ENCODE measurements at places on chromosomes 7 and 10. TPM values are rescaled to one million over a fixed set of nuclear protein-coding genes. Genes with fewer than 3 reads are reported as not detected.

CALHM3 gene
- total RNA-seq, result not detected

- H3K4me1 ChIP-seq, result peaks cover 57% of the 10 kb centered on the region
- H3K27ac ChIP-seq, result no peak overlapping the region
- H3K27me3 ChIP-seq, result no peaks in the 10 kb centered on the region
- peaks cover 1% of the 10 kb centered on the region for H3K36me3 ChIP-seq
Measured at GRCh38 chr10:26807532-26807931, 53.2 kb downstream of the ABI1 start.

DNA sequence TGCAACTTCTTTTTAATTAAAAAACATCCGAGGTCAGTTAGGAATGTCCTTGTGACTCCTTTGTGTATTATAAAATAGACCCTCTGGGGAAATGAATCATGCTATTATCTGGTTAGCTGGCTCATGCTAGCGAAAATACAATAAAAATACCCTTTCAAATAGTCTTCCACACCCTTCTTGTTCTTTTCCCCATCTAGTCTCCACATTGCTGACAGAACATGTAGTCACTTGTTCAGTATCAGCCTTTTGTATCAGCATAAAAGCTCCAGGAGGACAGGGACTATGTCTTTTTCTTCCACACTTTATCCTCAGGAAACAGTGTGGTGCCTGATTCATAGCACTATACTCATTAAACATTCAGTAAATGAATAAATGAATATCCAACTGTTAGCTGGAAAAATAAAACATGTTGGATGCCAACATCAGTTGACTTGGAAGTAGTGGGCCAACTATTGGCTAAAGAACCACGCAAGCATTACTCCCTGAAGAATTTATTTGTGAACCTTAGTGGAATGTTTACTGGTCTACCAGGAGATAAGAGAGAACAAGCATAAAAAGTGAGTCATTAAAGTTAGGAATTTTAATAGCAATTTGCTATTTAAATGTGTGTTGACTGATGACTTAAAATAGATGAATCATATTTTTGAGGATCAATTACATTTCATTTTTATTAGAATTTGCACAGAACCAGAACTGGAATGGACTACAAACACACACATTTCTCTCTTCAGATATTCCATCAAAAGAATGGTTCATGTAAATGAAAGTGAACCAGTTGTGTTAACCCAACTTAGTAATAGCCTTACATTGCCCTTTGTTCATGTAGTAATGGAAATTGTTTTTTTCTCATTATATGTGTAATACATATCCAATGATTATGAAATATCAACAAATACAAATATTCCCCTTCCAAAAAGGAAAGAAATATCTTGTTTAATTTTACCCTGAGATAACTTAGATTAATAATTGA is 129.6 kb downstream of the DKK1 start:
- no peak overlapping the region for H3K27ac ChIP-seq
- no peaks in the 10 kb centered on the region for H3K4me1 ChIP-seq
- DNase-seq, result no peak
- H3K4me3 ChIP-seq, result no peak overlapping the region

RAB19 gene
- 17.5 TPM for total RNA-seq

CLCN1 gene
- 0.09 TPM for total RNA-seq

CYP26A1 gene
- total RNA-seq, result not detected
